ENCODE measurements at places on chromosomes 2 and 18.

DNA sequence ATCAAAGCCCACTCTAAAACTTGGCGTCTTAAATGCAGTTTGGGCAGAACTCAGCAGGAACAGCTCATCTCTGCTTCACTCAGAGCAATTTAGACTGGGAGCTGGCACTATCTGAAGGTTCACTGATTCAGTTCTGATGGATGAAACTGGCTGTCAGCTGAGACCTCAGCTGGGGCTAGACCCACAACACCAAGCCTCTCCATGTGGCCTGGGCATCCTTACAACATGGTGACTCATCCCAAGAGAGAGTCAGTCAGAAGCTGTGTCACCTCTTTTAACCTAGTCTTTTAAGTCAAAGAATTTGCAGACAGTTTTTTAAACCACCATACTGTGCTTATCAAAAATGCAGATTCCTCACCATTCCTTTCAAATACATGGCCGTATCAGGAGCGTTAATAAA is 62.6 kb upstream of the ZNF397 start:
- no peak for DNase-seq

DNA sequence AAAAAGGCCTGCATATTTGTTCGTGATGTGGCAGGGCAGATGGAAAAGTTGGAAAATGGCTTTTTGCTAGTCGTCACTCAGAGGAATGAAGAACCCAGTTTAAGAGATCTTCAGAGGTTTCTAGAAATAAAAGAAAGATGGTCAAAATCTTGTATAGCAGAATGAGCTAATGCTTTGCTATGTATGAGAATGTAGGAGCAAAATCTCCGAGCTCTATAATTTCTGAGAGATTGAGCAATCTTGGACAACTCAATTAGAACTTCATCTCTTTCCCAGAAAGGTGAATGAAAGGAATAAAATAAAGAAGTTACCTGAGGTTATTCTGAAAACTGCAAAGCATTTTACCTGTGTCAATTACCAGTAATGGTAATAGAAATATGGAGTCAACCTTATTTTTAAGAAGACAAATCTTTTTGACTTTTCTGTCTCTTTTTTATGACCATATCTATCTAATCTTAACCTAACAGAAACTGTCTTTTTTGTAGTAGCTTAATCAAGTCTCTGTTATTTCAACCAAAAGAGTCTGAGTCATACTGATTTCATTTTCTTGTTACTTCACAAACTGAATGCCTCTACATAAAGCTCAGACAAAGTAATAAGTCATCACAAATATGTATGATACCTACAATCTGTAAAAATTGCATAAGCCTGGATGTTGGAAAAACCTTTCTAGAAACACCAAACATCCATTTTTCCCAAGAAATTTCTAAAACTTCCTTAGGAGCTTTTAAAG is 32.5 kb downstream of the CCDC68 start:
- no peak for DNase-seq

DNA sequence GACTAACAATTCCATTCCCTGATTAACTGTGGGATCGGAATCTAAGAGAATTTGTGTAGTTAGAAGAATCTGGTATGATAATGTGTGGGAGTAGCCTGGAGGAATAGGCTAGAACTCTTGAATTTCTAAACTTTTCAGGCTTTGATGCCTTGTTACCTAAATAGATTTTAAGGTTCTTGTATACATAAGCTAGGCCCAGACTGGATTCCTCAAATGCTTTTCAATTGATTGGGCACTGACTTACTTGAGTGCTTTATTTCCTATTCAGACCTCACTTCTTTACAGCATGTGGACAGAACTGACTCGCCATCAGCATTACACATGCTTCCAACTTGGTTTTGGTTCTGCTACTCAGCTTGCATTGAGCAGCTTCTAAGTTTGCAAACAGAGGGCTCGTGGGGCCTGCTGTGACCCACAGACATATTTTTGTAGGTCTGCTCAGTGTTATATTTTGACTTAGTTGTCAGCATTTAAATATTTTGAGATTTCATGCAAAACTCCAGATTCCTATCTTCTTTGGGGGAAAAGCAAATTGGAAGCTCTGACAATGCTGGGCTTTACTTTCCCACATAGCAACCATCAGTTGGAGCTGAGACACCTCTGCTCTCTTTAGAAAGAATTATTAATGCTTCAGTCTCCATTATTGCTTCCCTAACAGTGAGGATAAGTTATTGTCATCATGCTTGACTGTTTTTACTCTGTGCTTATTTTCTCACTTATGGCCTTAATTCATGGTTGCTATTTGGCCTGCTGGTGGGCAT is 5.7 kb downstream of the PARD3B start:
- no peak for DNase-seq

- no peak for DNase-seq
Observed at GRCh38 chr2:80193566-80193965, 111.0 kb downstream of the LRRTM1 start.

DNA sequence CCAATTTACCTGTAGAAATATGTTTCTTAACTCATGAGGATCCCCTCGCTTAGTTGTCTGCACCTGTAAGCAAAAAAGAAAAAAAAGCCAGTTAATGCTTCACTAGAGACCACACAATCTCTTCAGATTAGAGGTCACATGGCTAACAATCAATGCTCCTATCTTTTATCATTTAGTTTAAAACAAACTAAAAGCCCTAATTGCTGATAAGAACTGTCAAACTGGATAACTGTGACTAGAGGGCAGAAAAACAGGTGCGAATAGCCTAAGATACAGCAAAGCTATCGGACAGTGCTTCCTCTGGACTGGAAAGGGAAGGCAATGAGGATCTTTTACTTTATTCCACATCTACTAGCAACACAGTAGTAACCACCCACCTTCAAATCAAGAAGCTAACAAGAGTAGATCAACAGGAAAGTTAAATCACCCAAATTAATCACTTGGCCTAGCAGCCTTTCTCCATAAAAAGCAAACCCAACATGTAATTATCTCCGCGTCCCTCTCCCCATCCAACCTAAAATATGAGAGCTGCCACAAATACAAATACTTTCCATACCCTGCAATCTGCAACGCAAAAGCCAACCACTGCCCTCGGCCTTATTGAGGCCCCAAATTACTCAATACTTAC is 734 bp downstream of the SLC25A12 start:
- no peak for DNase-seq

DNA sequence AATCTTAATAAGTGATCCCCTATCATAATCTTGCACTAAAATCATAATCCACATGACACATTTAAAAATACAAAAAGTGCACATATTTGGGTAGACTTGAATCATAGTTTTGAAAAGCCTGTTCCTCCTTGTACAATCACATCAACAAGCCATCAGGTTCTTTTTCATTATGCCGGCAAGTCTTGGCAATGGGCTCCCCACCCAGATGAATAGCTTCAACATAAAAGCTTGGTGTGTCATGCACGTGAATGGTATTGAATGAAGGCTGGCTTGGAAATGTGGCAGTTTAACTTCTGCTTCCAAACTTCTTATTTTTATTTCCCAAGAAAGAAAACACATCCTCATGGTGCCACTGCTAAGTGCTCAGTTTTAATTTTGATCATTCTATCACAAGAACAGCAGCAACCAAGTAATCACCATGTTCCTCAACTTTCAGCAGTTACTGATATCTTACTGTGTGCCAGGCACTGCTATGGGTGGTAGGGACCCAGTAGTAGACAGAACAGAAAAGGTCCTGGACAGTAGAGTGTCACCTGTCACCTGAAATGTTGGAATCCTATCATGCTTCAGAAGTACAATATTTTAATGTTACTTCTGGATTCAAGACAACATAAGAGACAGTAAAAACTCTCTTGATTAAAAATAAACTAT is 89.9 kb downstream of the AP1S3 start:
- DNase-seq: no peak

DNA sequence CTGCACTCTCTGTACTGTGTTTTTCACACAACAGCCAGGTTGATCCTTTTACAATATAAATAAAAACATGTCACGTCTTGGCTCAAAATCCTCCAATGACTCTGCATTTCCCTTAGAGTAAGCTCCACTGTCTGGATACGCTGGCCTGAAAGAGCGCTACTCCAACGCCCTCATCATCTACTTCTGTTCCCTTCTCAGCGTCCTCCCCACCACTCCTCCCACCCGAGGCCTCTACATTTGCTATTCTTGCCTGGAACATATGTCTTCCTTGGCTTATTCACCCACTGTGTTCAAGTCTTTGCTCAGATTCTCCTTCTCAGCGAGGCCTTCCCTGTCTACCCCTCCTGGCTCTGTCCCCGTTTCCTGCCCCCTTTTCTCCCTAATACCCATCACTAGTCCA is 37.6 kb downstream of the EPB41L3 start:
- no peak for DNase-seq

DNA sequence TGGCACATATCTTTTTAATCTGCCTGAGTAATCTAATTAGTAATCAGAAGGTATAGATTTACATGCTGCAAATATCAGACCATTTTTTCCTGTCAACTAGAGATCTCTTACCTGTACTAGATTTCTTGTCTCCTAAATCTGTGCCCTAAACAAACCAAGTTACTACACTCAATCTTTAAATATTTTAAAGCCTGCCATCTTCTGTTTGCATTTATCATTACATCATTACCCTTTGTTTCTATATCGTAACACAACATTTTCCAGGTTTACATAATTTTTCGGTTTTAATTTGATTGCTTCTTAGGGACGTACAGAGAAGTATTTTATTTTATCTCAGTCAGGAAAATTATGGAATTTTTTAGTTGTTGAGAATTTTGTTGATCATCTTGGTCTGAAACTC is 25.7 kb downstream of the PSMA8 start:
- DNase-seq: no peak

DNA sequence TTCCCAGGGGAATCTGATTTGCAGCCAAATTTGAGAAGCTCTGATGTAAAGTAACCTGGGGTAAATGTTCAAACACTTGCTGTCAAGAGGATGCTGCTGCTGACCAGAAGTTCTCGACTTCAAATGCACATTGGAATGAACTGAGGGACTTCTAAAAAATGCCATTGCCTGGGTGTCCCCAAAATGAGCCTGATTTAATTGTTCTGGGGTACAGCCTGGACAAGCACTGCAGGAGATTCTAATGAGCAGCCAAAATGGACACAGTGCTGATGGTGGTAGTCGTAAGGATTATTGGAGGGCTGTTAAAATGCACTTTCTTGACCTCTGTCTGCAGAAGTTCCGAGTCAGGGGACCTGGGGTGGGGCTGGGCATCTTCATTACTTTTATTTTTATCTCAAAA is 49.5 kb downstream of the LIPG start:
- no peak for DNase-seq

DNA sequence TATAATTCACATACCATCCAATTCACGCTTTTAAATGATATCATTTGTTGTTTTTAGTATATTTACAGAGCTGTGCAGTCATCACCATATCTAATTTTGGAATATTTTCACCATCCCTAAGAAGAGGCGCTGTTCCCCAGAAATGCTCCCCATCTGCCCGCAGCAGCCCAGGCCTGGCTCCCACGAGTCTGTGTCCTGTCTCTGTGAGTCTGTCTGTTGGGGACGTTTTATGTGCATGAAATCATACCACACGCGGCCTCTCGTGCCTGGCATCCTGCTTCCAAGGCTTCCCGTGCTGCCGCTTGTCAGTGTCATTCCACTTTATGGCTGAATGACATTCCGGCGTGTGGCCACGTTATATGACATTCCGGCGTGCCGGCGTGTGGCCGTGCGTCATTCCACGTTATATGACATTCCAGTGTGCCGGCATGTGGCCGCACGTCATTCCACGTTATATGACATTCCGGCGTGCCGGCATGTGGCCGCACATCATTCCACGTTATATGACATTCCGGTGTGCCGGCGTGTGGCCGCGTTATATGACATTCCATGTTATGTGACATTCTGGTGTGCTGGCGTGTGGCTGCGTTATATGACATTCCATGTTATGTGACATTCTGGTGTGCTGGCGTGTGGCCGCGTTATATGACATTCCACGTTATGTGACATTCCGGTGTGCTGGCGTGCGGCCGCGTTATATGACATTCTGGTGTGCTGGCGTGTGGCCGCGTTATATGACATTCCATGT is 276.4 kb downstream of the TWIST2 start:
- DNase-seq: no peak

DNA sequence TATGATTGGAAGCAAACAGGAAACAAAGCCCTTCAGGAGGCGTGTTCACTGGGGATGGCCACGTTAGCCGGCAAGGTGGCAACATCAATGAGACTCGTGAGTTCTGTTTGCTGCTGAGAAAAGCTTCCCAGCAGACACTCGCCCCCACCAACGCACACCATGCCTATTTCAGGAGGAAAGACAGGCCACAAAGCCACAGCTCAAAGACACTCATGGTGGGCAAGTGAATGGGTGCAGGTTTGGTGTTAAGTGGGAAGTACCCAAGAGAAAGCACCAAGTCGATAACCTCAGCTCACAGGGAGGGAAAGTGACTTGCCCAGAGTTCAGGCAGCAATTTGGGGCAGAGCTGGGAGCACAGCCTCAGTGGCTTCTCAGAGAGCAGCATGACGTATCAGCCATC is 10.5 kb upstream of the MTERF4 start:
- DNase-seq: no peak

- DNase-seq: no peak
Observed at GRCh38 chr2:227389231-227389630, 1.5 kb upstream of the SCYGR1 start.

DNA sequence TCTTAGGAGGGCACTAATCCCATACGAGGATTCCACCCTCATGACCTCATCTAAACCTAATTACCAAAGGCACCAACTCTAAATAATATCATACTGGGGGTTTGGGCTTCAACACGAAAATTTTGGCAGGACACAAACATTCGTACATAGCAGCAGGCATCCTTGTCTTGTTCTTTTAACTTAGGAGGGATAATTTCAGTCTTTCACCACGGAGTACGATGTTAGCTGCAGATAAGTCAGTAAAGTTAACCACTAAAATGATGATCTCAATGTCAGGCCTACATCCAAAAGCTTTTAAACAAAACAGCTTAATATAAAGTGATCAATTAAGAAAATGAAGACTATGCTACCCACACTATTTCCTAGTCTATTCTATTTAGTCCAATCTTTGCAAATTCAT is 74.9 kb downstream of the ID2 start:
- no peak for DNase-seq
